Mesenteric fat pad (tissue), 1 donor: ENCODE measurements at places on chromosomes 1 and 21.

DNA sequence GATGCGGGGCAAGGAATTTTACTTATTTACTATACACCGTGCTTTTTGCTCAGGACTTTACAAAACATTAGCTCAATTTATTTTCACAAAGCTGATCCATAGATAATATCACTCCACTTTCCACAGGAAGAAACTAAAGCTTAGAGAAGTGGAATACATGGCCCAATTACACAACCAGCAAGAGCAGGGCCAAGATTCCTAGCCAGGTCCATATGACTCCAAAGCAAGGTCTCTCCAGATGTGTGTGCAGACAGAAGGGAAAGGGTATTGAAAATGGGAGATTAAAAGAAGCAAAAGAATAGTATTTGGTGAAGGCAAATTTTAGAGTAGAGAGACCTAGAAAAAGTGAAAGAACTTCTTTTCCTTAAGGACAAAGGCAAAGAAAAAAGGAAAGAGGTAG lies 30.4 kb downstream of the RGS8 start:
- no peak for DNase-seq

DNA sequence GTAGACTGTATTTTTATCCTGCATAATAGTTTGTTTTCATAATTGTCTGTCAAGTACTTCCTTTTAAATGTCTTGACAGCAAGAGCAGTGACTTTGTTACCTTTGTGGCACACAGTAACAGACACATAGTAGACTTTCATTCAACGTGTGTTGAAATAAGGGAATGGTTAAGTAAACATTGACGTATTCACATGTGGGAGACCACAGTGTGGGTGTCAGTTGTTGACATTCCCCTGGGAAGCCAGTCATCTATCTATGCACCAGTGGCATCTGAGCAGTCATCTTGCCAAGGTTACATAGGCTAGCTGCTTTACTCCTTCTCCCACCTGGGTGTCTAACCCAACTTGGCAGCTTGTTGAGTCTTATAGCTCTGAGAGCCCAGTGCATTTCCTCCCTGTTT lies 1.4 kb upstream of the NUP133 start:
- DNase-seq: no peak

DNA sequence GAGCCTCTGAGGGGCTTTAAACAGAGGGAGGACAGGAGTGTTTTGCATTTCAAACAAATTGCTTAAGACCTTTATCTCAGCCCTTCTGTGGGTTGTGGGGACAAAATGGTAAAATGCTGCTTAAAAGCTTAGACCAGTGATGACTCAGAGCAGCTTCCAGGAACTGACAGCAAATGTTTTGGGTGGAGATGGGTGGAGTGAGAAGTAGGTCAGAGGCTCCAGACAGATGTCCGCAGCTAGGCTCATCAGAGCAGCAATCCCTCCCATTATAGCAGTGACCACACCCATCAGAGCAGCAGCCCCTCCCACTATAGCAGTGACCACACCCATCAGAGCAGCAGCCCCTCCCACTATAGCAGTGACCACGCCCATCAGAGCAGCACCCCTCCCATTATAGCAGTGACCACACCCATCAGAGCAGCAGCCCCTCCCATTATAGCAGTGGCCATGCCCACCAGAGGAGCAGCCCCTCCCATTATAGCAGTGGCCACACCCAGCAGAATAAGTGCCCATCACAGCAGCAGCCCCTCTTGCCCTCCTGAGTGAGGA lies 532.2 kb downstream of the MATN1 start:
- no peak for DNase-seq

DNA sequence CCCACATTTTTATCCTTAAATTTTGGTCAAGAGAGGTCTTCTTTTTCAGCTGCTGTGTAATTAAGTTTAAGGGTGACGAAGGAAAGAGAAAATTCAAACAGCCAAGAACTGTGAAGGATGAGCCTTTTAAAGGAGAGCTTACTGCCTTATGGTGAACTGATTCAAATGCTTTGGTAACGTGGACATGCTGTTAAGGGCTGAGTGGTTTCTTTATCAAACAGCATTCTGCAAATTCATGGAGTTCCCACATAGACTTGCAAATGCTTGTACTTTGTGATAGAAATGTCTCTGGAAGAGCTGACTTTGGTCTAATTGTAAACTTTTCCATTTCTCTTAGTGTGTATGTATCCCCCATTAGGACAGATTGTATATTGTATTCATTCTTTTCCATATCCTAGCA lies 93.8 kb downstream of the CHD1L start:
- DNase-seq: no peak

- no peak for DNase-seq
These were observed 138.7 kb upstream of the IRF2BP2 start for GRCh38 chr1:234748713-234749112.

DNA sequence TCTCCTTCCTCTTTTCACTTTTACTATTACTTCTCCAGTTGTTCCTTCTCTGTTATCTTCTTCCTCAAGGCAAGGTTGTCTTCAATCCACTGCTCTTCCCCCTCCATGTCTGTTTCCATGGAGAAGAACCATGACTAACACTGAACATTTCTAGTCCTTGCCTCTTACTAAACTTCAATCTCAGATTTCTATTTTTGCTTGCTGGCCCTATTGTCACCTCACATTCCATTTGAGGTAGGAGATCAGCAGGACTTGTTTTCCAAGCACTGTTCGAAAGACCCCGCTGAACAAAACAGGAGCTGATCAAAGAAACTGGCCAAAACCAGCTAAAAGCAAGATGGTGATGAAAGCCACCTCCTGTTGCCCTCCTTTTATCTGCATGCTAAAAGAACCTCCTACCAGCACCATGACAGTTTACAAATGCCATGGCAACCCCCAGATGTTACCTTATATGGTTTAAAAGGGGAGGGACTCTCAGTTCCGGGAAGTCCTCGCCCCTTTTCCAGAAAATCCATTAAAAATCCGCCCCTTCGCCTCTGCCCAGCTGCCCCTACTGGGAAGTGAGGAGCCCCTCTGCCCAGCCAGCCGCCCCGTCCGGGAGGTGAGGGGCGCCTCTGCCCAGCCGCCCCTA lies 22.6 kb downstream of the GON4L start:
- no peak for DNase-seq

GRCh38 chr1:222233444-222234158 lies 314.3 kb downstream of the HHIPL2 start:
- no peak for DNase-seq
